ENCODE measurements at places on chromosomes 11 and 22.

GRCh38 chr11:60914633-60915247, 782 bp downstream of the TMEM109 start:
- peak; percentile 41 for DNase-seq

- DNase-seq, result peak; percentile 41
These were observed 131.2 kb upstream of the ARHGAP42 start for GRCh38 chr11:100555931-100556330.

DNA sequence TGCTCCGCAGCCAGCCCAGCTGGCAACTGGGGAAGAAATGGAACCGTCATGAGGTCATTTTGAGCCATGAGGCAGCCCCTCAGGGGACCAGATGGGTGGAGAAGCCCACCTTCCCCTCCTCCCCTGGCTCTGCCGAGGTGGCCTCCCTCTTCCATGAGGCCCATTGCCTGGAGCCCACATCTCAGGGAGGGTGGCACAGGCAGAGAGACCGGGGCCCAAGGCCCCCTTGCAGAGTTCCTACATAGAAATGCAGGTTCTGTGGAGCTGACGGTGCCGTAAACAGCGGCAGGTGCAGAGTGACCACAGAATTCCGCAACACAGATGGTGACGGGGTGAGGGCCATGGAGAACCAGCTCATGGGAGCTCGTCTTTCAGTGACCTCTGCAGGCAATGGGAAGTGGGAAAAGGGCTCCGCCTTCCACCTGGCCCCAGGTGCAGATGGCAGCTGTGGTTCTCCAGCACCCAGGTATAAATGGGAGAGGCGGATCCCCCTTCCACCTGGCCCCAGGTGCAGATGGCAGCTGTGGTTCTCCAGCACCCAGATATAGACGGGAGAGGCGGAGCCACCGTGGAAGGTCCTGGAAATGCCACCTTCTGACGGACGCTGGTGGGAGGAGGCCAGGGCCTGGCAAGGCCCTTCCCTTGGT, 765.4 kb downstream of the BRD1 start:
- no peak for DNase-seq

DNA sequence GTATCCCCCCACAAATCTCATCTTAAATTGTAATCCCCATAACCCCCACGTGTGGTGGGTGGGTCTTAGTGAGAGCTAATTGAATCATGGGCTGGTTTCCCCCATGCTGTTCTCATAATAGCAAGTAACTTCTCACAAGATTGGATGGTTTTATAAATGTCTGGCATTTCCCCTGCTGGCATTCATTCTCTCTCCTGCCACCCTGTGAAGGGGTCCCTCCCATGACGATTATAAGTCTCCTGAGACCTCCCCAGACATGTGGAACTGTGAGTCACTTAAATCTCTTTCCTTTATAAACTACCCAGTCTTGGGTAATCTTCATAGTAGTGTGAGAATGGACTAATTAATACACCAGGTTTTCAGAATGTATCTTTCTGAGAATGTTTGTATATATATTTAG, 1159.4 kb downstream of the FAM181B start:
- DNase-seq, result no peak

- no peak for DNase-seq
These were observed 11.7 kb downstream of the EIF3L start for GRCh38 chr22:37860796-37861421.

DNA sequence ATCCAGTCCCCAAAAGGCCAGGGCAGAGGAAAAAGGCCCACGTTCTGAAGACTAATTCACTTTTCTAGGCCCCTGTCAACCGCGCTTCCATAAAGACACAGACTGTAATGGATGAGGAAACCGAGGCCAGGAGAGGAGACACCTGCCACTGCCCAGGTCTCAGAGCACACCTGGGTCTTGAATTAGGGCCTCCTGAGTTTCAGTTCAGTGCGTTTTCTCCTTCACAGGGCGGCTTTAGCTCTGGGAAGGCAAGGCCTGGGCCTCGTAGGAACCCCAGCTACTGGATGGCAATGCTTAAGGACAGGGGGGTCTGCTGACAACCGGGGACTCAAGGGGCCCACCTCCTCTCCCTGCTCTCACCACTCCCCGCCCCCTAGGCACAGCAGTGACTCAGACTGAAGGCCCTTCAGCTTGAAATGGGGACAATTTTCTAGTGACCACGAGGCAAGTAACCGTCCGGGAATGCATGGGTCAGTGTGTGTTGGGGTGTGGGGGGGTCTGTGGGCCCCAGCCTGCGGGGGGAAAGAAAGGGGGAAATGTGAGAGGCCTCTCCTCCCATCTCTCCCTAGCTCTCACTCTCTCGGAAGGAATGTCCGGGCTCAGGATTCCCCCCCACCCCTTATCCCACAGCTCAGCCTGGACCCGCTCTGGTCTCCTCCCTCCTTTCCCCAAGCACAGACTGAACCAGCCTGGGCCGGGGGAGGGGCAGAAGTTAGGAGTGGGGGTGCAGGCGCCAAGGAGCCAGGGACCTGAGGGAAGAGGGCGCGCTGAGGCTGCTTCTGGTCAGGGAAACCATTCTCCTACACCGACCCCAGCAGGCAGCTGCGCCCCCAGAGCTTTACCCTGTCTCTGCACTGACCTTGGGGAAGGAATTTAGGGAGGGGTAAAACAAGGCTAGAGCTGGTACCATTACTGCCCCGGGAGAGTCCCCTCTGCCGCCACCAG, 17.2 kb downstream of the CREB3L1 start:
- DNase-seq, result peak; percentile 100

- peak; percentile 66 for DNase-seq
These were observed 27.8 kb upstream of the ZNRF3 start for GRCh38 chr22:28855355-28856094.

DNA sequence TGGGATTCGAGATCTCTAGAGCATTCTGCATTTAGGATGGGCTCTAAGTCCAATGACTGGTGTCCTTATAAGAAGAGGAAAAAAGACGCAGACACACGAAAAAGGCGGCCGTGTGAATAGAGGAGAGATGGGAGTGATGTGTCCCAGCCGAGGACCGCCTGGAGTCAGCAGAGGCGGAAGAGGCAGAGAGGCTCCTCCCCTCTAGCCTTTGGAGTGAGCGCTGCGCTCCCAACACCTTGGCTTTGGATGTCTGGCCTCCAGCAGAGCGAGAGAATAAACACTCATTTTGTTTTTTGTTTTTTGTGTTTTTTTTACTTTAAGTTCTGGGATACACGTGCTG, 83.0 kb upstream of the RTL6 start:
- DNase-seq, result no peak

- DNase-seq, result peak; percentile 14
These were observed 39.6 kb downstream of the DIXDC1 start for GRCh38 chr11:111976767-111977145.

- no peak for DNase-seq
These were observed 661.7 kb downstream of the TBC1D22A start for GRCh38 chr22:47423861-47424820.

- DNase-seq, result peak; percentile 6
These were observed 55.5 kb downstream of the CSNK2A3 start for GRCh38 chr11:11297578-11297977.

DNA sequence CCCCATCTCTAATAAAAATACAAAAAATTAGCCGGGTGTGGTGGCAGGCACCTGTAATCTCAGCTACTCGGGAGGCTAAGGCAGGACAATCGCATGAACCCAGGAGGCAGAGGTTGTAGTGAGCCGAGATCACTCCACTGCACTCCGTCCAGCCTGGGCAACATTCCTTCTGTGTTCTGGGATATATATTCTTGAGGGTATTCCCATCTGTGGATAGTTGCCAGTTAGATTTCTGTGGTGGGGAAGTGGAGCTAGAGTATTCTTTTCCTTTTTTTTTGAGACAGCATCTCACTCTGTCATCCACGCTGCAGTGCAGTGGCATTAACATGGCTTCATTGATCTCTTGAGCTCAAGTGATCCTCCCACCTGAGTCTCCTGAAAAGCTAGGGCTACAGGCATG, 9.1 kb upstream of the ZNF74 start:
- no peak for DNase-seq

DNA sequence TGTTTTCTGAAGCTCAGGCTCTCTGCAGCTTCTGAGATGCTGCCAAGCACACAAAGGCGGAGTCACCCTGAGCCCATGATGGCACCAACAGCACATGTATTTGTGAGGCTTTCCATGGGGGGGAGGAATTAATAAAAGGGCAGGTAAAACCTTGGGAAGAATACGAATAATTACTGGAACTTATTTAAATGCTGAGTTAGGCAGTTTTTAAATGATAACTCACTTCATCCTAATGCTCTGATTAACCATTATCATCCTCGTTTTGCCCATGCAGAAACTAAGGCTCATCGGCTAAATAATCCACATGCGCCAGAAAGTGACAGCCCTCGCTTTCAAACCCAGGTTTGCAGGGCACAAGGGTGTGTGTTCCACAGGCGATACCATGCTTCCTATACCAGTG, 35.4 kb downstream of the LARGE1 start:
- DNase-seq, result no peak

All from EH (cell line).